ENCODE measurements at places on chromosomes 7 and 10.

DNA sequence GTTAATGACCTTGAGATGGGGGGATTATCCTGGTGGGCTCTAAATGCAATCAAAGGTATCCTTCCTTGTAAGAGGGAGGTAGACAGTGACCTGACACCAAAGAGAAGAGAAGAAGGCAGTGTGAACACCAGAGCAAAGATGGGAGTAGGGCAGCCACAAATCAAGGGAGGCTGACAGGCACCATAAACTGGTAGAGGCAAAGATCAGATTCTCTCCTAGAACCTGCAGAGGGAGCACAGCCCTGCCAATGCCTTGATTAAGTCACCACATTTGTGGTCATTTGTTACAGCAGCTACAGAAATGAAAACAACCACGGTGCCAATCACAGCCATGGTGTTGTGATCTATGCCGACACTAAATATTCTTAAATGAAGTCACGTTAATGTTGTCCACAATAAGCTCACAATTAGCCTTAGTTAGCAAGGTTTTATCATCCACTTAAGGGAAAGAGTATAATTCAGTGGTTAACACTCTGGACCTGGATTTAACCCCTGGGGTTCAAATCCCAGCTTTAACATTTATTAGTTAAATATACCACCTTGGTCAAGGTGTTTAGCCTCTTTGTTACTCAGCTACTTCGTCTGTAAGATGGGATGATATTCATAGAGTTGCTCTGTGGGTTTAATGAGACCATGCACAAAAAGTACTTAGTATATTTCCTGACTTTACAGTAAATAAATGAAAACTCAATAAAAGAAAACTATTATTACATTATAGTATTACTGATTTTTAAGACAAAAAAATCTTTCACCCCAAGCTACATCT is 70.8 kb downstream of the SGMS1 start:
- peak; percentile 32 for DNase-seq

DNA sequence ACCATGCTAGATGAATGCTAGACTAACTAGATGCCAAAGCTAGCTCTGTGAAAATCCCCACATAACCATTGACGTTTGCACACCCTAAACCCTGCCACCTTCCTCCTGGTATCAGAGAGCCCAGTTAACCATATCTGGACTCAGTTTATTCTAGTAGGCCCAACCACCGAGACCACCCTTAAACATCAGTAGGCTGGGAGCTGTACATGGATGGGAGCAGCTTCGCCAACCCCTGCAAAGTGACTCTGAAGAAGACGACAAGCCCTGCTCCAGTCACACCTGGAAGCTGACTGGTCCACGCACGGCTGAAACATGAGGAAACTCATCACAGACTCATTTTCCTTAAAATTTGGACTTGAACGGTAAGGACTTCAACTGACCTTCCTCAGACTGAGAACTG is 4.4 kb upstream of the CYREN start:
- DNase-seq: no peak

- DNase-seq: peak; percentile 46
These were observed 9.4 kb upstream of the ETV1 start for GRCh38 chr7:13998866-13999265.

DNA sequence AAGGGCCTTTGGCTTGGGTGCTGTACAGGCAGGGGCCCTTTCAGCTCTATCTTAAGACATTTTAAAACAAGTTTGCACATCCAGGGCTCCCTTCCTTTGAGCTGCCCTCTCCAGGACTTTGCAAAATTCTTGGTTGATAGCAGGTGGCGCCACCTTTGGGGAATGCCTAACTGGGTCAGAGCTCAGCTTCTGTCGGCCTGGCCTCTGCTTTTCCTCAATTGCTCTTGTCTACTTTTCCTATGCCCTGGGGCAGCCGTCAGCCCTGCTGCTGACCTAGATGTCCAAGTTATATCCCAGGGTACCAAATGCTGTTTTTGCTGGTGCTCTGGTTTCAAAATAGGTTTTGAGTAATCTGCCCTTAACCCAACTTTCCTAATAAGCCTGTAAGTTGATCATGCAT is 65.8 kb downstream of the APBB1IP start:
- no peak for DNase-seq

DNA sequence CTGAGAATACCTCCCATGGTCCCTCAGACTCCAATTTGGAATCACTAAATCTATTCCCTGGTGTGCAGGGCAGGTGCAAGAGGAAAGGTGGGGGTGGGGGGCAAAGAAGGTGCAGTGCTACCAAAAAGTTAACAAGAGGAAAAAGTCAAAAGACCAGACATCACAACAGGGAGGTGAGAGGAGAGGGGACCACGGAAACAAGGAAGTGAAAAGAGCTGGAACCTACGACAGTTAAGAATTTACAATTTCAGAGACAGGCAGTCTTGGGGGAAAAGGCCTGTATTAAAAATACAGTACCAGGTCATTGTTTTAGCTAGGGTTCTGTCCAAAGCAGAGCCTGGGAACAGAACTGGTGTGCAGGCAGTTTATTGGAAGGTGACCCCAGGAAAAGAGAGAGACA is 14.6 kb downstream of the ITGB1 start:
- no peak for DNase-seq

DNA sequence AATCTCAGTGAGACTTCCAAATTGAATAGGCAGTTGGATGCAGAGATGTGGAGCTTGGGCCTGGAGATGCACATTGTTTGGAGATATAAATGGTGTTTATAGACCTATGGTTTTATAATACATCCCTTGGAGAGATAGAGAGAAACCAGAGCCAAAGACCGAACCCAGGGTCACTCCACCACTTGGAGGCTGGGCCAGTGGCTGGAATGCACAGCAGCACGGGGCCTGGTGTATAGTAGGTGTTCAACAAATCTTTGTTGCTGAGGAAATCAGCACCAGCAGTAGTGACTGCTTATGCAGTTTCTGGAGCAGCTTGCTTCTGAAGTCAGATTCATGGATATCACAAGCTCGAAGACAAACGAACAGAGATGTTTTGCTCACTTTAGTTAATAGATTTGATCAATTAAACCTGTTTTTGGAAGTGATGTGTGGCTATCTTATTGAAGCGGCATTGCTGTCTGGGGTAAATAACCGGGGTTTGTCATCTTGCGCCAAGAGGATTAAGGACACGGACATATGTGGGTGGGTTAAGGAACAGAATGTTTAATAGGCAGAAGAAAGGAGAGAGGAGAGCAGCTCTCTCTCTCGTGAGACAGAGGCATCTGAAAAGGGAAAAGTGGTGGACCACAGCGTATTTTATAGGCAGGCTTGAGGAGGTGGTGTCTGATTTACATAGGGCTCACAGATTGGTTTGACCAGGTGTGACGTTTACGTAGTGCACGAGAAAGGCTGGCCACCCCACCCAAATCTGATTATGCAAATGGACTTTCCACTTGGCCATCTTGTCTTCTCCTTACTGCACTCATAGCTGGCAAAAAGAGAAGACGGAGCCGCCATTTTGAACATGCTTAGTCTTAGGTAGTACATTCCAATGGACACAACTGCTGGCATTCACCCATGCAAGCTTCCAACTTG is 11.1 kb downstream of the RBP4 start:
- DNase-seq: no peak

DNA sequence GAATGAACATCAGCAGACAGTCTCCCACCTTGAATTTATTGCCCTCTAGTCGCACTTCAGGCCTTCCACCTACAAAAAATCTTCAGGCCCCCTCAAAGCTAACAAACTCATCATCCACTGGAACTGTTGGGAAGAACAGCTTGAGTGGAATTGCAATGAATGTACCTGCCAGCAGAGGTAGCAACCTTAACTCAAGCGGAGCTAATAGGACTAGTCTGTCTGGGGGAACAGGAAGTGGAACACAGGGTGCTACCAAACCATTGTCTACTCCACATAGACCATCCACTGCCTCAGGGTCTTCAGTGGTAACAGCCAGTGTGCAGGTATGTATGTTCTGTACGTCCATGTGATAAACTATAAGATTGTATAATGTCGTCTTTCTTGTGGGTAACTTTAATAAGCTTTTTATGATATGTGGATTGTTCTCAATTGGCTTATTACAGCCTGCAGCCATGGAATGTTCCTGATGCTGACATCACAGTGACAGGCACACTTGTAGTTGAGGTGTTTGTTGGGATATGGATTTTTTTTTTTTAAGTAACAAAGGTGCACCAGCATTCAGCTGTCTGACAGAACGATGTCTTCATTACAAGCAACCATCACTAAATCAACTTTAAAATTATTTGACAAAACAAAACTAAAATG is 53.3 kb downstream of the UBN2 start:
- DNase-seq: no peak

DNA sequence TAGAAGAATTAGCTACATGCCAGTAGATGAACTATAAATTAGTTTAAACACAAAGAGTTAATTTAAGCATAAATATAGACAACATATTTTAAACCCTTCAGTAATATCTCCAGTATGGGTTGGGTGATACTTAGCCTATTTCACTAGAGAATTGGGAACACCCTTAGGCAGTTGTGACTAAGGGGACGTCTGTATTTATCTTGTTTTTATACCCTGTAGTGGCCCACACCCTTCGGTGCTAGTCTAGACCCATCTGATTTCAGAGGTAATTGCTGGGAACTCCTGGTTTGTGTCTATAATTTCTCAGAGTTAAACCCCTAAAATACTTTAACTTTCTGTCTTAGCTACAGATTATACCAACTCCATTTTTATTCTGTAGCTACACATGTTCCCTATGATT is 11.5 kb upstream of the STEAP4 start:
- DNase-seq: no peak

GRCh38 chr7:26105236-26105635 is 46.8 kb upstream of the NFE2L3 start:
- no peak for DNase-seq

- no peak for DNase-seq
These were observed 153.5 kb downstream of the MBL2 start for GRCh38 chr10:52619052-52619451.

GRCh38 chr10:14405076-14406065 is 74.6 kb upstream of the FRMD4A start:
- DNase-seq: peak; percentile 97

GRCh38 chr7:7349156-7349555 is 166.8 kb downstream of the C1GALT1 start:
- DNase-seq: no peak

- no peak for DNase-seq
These were observed 35.2 kb downstream of the FAM53B start for GRCh38 chr10:124708922-124709520.

- DNase-seq: peak; percentile 44
These were observed 40.4 kb upstream of the DLX5 start for GRCh38 chr7:97064972-97065587.

DNA sequence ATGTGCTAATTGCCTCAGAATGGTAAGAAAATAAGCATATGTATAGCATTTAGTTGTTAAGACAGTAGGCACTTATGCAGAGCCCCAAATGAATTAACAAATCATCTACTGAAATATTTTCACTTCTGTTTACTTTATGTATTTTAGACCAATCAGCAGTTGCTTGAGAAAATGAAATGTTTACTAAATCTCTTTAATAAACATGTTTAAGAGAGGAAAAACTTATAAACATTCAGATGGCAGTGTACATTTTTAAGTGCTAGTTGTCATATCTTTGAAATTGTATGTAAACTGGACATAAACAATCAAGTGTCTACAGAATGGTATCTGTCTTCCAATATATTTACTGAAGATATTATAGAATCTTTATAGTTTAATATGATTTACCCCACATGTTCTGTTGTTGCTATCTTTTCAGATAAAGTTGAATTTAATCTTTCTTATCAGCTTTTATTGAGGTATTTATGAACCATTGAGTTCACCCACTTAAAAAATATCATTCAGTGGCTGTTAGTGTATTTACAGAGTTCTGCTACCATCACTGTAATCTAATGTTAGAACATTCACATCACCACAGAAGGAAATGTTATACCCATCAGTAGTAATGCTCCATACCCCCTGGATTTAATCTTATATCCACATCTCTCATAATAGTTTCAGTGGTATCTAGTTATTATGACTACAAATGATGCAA is 264.3 kb downstream of the ADK start:
- DNase-seq: no peak

GRCh38 chr10:15313047-15313446 is 58.0 kb downstream of the FAM171A1 start:
- no peak for DNase-seq

- no peak for DNase-seq
These were observed 353.7 kb downstream of the HTR7 start for GRCh38 chr10:90504172-90504571.

DNA sequence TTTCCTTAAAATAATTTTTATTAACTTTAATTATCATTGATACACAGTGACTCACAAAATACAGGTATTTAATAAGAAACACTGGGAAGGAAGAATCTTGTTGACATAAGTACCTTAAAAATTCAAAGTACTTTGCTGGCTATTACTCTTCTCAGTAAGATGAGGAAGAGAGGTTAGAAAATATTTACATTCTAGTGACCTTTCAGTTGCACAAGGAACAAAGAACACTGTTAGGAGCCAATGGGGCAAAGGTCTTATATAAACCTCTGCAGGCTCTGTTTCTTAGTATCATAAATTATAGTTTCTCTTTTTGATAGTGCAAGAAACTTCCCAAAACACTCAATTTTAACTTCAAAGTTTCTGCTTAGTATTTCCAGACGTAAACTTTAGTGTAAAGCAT is 4.8 kb upstream of the TAX1BP1 start:
- no peak for DNase-seq

GRCh38 chr10:12241810-12242529 is 46.0 kb downstream of the CDC123 start:
- DNase-seq: no peak
